ENCODE measurements at places on chromosomes 6 and 20.

DNA sequence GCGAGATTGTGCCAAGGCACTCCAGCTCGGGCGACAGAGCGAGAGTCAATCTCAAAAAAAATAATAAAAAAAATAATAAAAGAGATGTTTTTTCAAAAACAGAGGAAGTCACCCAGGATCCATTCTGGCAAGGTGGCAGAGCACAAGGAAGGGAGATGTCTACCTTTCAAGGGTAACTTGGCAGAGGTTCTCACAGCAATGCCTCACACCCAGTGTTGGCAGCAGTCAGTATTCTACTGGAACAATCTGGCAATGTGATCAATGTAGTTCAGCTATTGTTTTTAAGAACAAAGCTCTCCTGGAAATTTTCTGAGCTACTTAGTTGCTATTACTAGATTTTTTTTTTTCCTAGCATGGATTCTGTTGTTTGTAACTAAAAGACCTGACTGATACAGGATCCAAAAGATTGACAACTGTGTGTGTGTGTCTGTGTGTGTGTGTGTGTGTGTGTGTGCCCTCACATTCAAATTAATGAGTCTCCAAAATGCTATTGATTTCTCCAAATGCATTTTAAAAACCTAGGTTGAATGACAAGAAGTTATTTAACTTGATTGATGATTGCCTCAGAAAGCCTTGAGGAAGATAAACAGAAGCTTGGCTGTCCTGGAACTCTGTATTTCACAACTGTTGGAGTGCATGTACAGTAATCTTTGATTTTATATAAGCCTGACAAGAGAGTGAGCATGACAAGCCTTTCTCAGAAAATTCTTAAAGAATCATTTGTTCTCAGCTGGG is 114.1 kb upstream of the RREB1 start:
- no peak for DNase-seq

DNA sequence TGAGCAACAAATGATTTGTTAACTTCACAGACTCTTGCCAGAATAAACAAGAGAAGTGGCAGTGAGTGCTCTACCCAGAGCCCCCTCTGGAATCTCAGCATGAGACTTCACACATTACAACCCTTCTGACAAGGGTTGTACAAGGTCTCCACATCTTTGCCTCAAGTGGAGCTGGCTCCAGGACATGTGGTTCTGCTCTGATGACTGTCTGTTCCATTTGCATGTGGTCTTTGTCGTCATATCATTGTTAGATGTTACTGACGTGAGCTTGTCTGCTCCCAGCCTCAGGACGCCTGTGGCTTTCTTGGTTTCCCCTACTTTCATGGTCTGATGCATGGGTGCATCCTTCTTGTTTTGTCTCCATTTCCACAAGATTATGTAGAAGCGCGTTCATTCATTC is 115.0 kb downstream of the SLC24A3 start:
- no peak for DNase-seq

GRCh38 chr6:53238311-53238710 is 89.7 kb upstream of the GCM1 start:
- no peak for DNase-seq

DNA sequence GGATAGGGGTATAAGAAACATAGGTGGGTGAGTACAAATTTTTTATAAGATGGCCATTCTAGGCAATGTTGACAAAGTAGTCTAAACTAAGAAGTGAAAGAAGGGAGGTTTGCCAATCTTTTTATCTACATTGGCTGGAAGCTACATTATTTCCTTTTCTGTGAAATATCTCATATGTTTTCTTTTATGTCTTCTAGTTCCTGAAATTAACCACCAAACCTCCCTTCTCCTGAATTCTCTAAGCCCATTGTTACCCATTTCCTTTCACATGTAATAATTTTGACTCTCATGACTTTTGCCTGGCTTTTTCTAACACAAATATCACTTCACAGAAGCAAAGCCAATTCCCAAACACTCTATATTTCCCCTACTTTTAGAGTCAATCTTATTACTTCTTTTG is 496.2 kb upstream of the JAG1 start:
- no peak for DNase-seq

- DNase-seq = no peak
These were observed 7.2 kb upstream of the NELFCD start for GRCh38 chr20:58973866-58974265.

DNA sequence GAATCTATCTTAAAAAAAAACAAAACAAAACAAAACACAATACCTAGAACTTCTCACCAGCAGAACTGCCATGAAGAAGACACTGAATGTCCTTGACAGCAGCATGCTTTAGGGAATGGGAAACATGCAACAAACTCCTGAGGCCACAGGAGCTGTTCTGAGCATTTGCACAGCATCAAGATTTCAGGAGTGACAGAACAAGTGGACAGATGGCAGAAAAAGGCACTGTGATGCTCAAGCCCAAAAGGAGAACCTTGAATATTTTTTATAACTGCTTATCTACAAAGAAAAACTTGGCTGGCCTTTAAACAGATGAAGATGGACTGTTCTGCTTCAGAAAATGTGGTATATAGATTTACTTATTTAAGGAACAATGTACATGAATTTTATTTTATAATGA is 158.9 kb downstream of the RALGAPA2 start:
- no peak for DNase-seq

- DNase-seq = peak; percentile 80
These were observed 1.8 kb downstream of the FOXO3 start for GRCh38 chr6:108562503-108562993.

- no peak for DNase-seq
These were observed 65.8 kb upstream of the JAG1 start for GRCh38 chr20:10739566-10739965.

- DNase-seq = no peak
These were observed 263.2 kb downstream of the DLL1 start for GRCh38 chr6:170027647-170028043.

GRCh38 chr20:12723811-12724210 is 285.0 kb upstream of the SPTLC3 start:
- DNase-seq = no peak

- DNase-seq = no peak
These were observed 923 bp downstream of the GMDS start for GRCh38 chr6:2244261-2245102.

DNA sequence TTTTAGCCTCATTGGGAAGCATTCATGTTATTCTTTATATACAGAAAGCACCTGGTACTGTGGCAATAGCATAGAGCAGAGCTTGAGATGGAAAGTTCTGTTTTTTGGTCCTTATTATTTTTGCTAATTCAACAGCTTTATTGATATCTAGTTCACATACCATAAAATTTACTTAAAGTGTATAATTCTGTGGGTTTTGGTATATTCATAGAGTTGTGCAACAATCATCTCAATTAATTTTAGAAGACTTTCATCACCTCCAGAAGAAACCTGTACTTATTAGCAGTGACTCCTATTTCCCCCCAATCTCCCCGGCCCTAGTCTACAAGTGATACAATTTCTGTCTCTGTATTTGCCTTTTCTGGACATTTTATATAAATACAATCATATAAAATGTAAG is 77.4 kb downstream of the ANKRD6 start:
- DNase-seq = no peak

DNA sequence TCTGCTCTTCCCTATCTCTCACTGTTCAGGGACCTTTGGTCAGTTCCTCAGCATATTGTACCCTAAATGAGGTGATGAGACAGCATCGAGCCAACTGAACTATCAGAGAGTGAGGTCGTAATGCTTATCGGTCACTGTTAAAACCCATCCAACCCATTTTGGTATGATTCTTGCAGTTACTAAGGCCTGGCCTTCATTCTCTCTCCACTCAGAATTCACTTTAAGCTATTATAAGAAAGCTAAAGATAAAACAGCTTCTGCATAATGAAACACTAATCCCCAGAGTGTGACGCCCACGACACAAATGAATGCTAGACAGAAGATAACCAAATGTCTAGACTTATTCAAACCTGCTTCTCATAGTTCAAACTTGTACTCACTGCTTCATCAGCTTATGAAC is 175.8 kb downstream of the GMPR start:
- DNase-seq = no peak

DNA sequence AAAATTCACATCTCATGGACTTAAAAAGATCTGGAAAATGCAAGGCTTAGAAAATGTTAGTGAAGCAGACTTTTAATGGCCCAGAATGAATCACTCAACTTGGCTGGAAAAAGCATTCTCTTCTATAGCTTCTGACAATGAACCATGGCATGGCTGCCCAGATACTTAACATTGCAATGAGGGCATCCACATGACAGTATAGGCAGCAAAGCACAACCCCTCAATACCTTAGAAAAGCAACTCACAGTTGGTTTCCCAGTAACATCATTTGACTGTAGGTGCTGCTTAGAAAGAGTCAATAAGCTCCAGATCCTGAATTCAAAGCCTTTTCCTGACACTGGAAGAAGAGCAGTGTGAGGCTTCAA is 155.8 kb downstream of the EYA4 start:
- no peak for DNase-seq

DNA sequence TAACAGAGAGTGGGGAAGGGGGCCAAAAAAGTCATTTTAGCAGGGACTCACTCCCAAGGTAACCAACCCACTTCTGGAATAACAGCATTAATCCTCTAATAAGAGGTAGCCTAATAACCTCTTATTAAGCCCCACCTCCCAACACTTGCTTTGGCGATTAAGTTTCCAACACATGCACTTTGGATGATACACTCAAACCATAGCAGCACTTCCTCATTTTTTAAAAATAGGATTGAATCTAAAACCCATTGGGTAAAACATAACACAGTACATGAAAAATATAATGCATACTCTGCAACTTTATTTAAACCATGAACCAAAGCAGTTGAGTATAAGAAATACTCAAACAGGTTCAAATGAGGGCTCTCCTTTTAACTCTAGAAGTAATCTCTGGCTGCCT is 318.3 kb downstream of the HACE1 start:
- no peak for DNase-seq

DNA sequence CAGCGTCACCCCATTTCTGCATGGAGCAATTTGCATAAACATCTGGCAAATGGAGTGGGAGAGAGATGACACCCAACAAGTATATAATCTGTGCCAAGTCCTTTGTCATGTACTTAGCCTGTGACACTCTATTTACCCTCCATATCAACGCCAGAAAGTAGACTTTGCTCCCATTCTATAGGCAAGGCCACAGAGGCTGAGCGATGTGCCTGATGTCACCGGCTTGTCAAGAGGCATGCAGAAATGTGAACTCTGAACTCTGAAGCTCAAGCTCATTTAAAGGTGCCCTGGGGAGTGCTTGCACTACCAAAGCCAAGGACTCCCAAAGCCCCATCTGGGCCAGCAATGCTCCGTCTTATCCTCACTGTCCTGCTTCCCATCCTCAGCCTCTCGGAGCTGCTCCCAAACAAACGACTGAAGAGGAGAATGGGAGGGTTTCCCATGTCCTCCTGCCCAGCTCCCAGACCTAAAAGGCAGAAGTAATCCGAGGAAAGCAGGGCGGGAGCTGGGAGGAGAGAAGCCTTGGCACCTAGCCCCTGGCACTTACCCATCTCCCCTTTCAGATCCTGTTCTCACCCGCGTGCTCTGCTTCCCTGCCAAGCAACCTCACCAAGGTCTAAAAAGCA is 9.2 kb downstream of the CPNE5 start:
- DNase-seq = no peak

DNA sequence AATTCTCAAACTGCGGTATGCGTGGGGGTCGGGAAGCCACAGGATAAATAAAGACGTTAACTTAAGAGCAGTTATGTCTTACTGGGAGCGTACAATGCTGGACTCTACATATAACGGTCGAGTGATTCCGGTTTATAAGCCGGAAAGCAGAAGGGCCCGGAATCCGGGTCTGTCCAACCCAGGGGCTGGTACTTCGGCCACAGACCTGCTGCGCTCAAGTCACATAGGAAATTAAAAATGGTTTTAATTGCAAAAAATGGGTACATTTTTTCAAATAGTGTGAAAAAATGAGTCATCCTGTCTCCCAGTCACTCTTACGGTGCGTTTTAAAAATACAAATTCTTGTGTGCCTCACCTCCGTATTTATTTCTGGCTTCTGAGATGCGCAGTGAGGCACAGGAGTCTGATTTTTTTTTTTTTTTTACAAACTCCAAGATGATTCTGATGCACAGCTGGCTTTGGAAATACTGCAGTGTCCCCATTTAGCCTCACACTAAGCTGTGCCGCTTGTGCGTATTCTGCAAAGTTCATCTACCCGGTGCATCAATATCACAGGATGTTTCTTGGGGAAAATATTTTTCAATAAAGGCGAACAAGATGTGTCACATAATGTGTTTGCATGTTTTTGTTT is 1.0 kb downstream of the PCIF1 start:
- DNase-seq = no peak

DNA sequence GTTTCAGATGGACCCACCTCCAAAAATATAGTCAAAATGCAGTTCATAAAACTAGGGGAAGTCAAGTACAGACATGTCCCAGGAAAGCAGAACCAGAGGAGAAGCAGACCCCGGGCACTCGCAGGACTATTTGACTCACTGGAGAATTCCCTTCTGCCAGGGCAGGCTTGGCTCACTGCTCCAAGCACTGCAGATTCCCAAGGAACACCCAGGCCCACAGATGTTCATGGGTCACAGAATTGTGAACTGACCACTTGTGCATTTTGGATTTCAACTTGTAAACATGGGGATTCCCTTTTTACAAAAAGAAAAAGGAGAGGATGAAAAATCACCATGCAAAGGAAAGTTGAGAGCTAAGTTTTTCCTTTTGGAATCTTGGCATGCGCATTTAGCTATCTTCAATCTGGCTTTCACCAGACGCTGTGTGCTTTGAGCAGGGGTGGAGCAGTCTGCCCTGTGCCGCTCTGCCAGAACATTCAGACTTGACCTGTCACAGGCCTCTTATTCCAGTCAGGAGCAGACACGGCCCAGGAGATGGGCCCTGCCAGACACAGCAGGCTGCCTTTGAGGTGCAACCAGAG is 237.5 kb upstream of the TAB2 start:
- no peak for DNase-seq

- peak; percentile 45 for DNase-seq
These were observed 69.0 kb upstream of the UST start for GRCh38 chr6:148677594-148678476.

GRCh38 chr20:62953839-62954703 is 1.6 kb downstream of the SLC17A9 start:
- peak; percentile 38 for DNase-seq

DNA sequence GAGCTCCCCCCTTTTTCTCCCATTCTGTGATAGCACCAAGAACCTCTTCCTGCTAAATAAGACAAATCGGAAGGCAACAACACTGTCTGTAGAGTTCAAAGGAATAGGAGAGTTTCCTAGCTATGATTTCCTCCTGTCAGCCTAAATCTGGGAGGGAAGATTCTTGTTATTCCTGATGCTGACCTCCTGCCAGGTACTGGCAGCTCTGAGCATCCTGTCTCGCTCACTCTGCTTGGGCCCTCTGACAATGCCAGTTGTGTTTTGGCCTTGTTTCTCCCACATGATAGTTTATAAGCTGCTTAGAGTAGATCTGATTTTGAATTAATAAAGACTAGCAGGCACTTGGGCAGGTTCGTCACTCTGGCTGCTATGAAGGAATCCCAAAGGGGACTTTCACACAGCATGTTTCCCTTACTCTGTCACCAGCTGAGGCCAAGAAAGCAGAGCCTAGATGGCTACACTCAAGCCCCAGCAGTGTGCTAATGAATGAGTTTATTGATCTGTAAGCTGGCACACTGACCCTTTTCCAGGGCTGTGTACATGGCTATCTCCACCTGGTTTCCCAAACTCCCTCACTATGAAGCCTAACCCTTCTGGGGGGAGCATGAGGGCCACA is 52.3 kb downstream of the UQCC1 start:
- no peak for DNase-seq

GRCh38 chr6:48389146-48390043 is 278.4 kb upstream of the PTCHD4 start:
- DNase-seq = no peak

GRCh38 chr6:110139052-110139451 is 40.4 kb downstream of the WASF1 start:
- DNase-seq = no peak

GRCh38 chr6:97077380-97077779 is 152.9 kb downstream of the KLHL32 start:
- no peak for DNase-seq

All from hematopoietic multipotent progenitor cell (in vitro differentiated cells).